ENCODE measurements at places on chromosomes 13 and 19.

DNA sequence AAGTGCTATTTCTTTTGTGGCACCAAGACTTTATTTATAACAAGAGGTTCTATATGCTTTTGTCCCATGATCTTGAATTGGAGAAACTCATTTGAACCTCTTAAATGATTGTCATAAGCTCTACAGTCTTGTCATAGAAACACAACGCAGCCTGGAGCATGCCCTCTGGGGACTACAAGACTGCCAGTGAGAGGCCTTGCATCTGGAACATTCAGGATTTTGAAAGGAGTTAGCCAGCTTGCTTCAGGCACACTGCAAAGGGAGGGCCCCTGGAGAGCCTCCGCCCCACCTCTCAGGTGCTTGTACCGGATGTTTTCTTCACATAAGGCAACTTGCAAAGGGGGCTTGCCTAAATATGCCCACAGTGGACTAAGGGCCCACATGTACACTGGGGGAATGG lies 130.5 kb downstream of the LIG4 start:
- DNase-seq, result no peak

GRCh38 chr19:399370-399769 lies 9.6 kb downstream of the C2CD4C start:
- no peak for DNase-seq

- DNase-seq, result no peak
Observed at GRCh38 chr13:80658705-80659104, 317.8 kb upstream of the SPRY2 start.

DNA sequence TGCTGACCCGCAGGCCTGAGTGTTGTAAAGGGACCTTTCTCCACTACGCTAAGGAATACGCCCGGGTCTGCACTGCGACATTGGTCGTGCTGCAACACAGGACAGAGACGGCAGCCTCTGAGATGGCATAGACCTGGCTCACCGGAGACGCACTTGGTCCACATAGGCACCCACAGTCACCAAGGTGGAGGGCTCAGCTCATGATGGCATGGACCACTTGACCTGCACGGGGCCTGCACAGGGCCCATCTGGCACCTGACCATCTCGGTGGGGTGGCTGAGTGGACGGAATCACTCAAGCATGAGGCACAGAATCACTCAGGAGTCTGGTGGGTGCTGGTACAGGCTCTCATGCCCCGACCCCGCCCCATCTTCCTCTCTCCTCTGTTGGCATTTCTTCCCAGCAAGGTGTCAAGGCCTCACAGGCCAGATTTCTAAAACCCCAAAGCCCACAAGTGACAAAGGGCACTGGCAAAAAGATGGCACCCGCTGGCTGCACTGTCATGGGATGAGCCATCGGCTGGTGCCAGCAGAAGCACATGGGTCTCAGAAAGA lies 45.9 kb downstream of the TSHZ3 start:
- no peak for DNase-seq

DNA sequence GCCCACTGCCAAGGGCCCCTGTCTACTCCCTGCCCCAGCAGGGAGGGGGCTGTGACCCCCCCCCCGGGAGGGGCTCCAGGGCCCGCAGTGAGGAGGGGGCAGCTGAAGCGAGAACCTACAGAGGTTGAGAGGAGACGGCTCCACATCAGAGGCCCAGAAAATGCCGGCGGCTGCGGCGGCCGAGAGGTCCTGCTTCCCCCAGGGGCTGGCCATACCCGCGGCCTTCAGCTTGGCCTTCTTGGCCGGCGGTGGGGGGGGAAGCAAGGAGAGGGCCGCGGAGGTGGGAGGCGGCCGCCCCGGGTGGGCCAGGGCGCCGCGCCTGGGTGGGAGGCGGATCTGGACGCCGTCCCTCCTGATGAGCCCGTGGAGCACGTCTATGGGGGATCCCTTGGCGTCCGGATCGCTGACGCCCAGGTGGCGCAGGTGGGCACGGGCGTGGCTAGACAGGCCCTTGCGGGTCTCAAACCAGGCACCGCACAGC lies 9.2 kb upstream of the AKAP8L start:
- no peak for DNase-seq

GRCh38 chr19:35265900-35266519 lies 2.8 kb upstream of the USF2 start:
- no peak for DNase-seq

DNA sequence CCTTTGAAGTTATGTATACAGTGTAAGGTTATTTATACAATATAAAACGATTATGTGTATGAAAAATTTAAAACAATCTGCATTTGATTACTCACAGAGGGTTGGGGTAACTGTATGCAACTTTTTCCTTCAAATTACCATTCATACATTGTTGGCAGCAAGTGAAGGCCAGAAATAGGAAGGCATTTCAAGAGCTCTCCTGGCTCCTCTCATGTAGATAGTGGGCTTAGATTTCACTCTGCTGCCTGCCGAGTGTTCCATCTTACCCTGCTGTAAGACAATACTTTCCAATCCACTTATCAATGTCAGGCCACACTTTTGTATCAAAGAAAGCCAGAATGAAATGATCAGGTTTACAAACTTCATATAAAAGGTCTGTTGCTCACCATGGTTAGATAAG lies 245.2 kb downstream of the DNAJC15 start:
- DNase-seq, result no peak

GRCh38 chr19:33375156-33375836 lies 1.8 kb downstream of the CEBPG start:
- DNase-seq, result no peak

- no peak for DNase-seq
Observed at GRCh38 chr13:89988206-89988605, 1359.3 kb upstream of the MIR17HG start.

DNA sequence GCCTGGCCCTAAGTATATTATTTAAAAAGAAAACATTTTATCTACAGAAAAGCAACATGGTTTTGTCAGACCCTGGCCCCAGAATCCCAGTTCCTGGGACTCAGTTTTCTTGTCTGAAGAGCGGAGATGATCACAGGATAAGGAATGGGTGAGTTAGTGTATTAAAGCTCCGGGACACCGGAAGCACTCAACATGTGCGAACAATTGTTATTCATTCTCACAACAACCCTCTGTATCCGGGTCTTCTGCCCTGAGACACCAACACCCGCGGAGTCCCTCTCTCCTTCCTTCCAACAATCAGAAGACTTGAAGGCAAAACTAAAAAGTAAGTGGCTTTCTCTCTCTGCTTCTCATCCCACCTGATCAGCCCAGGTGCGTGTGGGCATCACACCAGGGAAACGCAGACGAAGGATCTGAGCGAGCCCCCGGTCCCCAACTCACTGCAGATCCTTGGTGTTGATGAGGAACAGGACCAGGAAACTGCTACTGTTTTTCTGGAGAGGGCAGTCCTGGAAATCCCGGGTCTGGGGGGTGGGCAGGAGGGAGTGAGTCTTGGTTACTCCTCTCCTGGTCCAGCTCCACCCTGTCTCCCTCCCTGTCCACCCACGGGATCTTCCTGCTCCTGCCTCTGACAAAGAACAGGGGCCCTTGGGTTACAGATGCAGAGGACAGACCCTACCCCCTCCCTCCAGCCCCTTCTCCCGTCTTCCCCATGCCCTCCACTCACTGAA lies 2.0 kb downstream of the GPR108 start:
- DNase-seq, result no peak

Data from T-cell (primary cell).